LoVo (cell line): ENCODE measurements at places on chromosomes 3 and 15.

- DNase-seq = no peak
Measured at GRCh38 chr3:159077860-159078259, 276.0 kb downstream of the MFSD1 start.

DNA sequence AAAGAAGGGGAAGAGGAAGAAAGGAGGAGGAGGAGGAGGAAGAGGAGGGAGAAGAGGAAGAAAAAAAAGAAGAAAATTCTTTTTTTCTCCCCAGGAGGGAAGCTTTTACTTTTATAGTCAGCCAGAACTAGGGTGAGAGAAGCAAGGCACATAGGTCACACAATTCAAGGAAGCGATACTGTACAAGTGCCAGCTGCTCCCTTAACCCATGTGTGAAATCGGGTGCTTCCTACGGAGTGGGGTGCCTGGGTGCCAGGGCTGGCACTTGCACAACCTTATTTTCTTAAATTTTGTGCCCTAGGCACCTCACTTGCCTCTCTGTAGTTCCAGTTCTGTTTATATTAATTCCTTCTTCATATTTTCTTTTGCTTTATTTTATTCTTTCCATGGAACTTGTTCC is 150.4 kb downstream of the LIPC start:
- no peak for DNase-seq

DNA sequence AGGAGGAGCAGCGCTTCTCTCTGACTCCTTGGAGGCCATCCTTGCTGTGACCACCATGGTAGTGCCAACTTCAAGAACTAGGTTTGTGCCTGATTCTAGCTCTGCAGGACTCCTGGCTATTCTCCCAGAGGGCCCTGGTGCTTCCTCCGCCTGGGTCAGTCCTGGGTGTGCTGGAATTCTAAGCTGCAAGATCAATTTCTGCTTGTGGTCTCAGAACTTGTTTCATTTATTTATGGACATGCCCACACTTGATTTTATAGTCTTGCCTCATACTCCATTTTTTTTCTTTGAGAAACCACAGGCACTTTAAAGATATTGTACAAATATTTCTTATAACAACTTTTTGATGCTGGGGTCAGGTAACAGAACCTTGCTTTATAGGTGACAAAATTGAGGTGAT is 87.6 kb downstream of the PDCD6IP start:
- no peak for DNase-seq

GRCh38 chr3:76474632-76475031 is 565.3 kb upstream of the ROBO2 start:
- no peak for DNase-seq

- DNase-seq = no peak
Measured at GRCh38 chr3:154177406-154177805, 56.2 kb downstream of the ARHGEF26 start.

- no peak for DNase-seq
Measured at GRCh38 chr3:196517919-196518318, 2.8 kb upstream of the SMCO1 start.

DNA sequence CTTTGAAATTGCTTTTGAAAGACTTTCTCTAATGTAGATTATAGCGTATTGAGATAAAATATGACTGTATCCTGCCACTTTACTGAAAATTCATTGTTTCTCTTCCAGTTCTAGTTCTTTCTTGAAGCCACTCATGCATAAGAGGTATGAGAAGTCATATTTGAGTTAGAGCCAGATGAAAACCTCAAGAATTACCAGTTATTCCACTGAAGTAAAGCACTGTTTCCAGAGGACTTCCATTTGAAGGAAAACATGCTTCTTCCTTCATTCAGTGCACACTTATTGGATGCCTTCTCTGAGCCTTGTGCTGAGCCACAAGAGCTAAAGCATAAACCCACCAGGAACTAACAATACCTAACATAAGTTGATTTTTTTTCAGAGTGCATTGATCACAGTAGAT is 513.4 kb downstream of the ZNF385D start:
- no peak for DNase-seq

GRCh38 chr3:132456571-132456970 is 39.3 kb downstream of the DNAJC13 start:
- no peak for DNase-seq
